ENCODE measurements at places on chromosomes 4 and X.

- DNase-seq: no peak
These were observed 567.8 kb upstream of the CPEB2 start for GRCh38 chr4:14434483-14434882.

- no peak for DNase-seq
These were observed 138.7 kb downstream of the CHRNA9 start for GRCh38 chr4:40473578-40474388.

DNA sequence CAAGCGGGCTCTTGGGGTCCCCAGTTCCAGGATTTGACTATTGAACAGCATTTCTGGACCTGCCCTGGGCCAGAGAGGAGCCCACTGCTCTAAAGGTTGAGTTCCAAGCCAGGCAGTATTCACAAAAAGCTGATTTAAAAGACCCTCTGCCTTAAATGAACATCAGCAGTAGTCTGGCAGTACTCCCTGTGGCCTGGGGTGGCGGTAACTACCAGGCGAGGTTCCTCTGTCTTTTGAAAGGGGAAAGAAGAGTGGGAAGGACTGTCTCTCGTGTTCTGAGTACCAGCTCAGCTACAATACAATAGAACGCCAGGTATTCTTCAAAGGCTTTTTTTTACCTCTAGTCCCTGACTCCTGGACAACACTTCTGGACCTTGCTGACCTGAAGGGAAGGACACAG is 456.4 kb upstream of the TEX13C start:
- no peak for DNase-seq

- DNase-seq: no peak
These were observed 57.7 kb downstream of the NEIL3 start for GRCh38 chr4:177367336-177367735.

- no peak for DNase-seq
These were observed 7.8 kb downstream of the LARP1B start for GRCh38 chr4:128068918-128069317.

DNA sequence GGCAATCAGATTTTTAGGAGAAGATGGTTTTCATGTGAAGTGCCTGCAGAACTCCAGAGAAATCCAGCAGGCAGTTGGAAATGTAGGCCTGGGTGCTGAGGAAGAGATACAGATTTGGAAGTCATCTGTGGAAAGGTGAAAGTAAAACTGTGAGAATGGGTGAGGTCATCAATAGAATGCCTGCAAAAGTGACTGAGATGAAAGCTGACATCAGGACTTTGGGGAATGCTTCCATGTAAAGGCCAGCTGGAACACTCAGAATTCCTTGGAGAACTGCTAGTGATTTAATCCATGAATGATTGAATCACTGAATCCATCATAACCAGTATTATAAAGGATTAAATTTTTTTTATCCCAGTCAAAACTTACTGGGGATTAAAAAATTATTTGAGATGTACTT is 124.5 kb upstream of the GIMD1 start:
- DNase-seq: no peak

GRCh38 chr4:121951521-121952110 is at the start of gene TRPC3:
TRPC3 (minus strand) TSS chr4:121952060; CDS start chr4:121951680, 380 bp downstream.
- DNase-seq: no peak

DNA sequence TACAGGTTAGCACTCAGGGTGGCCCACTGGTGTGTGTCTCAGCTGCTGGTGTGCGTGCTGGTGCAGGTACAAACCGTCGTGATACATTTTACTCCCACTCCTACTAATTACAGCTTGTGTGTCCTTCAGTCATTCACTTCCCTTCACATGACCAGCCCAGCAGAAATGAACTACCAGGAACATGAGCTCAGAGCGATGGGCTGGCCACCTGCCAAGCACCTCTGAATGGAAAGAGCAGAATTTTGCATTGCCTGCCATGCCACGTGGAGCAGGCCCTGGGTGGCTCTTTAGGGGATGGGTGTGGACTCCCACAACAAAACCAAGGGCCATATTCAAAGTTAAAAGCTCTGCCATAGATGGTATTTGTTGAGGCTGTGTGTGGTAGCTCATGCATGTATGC is 58.9 kb upstream of the PGM2 start:
- no peak for DNase-seq

DNA sequence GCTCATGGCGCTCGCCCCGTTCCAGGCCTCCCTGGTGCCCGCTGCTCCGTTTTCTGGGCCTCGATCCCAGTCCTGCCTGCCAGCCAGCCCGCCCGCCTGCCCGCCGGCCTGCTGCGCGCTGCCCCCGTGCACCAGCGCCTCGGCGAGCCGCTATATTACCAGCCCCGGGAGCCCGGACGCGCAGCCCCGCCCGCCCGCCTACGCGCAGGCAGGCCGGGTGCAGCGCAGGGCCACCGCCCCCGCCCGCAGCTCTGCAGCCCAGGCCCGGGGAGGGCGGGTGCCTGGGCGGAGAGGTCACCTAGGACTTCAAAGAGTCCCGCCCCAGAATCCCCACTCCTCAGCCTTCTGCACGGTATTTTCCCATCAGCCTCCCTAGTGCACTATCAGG is at the start of gene MAOB:
Gene MAOB, minus strand, starts transcription at position 157 of the 388 bp plus-strand sequence. Its CDS starts 151 bp downstream, at position 6.
- DNase-seq: no peak
